ENCODE measurements at places on chromosomes 6 and 20. TPM values are rescaled to one million over a fixed set of nuclear protein-coding genes. Genes with fewer than 3 reads are reported as not detected.

The SLC32A1 gene
- total RNA-seq = not detected

DNA sequence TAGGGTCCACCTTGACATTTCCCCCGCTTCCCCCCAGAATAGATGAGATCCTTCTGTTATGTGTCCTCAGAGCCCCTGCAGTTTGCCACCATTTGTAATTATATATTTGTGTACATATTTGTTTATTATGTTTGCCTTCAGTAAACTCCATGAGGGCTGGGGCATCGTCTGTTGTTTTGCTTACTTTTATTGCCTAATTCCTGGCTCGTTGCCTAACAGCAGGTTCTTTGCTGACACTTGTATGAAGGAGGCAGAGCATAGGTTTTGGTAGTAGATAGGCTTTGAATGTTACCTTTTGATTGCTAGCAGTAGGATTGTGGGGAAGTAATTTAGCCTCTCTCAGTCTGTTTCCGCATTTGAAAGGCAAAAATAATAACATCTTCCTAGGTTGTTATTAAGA is 9.9 kb downstream of the MAP3K4 start:
- no peak for DNase-seq

DNA sequence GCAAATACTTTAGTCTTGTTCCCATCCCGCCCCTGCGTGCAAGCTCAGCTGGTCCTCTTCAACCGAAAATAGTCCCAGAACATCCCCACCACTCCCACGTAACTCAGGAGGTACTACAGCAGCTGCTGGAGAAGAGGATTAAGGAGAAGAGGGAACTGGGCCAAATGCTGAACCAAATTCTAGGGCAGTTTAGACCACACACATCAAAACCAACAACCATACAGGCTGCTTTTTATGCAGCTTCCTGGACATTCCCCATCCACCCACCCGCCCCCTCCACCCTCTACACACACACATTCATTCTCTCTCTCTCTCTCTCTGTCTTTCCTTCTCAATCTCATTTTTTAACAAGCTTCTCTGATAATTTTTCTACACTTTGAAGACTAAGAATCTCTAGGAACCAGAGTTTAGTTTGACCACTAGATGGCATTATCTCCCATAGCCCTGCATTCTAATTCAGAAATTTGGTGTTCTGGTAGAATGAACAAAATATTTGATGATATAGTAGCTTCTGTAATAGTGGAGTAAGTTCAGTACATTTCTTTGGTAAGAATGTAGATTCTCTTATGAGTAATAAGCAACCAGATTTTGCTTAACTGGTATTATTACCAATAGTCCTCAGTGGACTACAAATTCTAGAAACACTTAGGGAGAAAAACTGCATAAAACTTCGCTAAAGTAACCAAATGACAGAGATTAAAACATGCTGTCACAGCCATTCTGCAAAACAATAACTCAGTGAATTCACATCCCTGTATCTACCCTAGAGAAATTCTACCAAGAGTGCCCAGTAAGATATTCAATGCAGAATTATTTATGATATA is 52.1 kb upstream of the BEND6 start:
- DNase-seq = no peak

DNA sequence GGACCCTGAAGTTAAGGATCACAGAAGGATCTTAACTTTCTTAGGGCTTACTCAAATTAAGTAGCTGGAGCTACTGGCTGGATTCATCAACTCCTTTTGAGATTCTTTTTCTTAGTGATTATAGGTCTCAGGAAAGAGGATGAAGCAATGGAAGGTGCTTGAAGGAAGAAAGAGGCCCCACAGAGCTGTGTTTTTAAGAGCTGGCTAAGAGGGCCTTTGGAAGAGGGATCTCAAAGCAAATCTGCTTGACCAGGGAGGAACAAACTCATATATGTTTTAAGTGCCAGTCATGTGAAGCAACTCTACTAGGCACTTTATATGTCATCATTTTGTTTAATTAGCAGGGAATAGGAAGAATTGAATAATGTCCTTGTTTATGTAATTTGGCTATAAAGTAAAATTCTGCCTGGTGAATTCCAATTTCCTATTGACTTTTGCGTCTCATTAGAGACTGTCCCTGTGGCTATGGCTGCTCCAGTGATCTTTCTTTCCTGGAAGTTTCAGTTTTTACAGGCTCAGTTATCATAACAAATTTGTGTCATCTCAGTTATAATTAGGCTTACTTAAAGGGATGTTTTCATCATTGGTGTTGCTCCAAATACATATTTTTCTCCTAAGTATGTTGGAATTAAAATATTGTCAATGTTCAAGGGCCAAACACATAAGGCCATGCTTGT is 222.8 kb upstream of the CITED2 start:
- no peak for DNase-seq

DNA sequence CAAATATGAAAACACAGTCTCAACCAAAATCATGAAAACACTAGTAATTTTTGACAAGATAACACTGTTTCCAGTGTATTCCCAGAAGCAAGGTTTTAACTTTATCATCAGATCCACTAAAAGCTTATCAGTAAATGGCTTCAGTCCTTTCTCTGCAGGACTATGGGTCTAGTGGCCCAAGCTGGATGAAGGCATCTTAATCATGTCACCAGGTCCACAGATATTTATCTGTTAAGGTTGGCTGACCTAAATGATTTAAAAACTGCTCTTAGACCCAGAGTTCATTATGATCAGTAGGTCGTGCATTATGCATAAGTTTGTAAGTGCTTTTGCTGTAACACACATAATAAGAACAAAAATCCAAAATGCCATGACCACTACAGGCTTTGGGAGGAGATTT is 118.0 kb downstream of the MAP3K7 start:
- DNase-seq = no peak

- DNase-seq = peak; percentile 51
Observed at GRCh38 chr6:138454981-138455706, 44.1 kb downstream of the NHSL1 start.

GRCh38 chr6:161833099-161833860 is 559.4 kb upstream of the AGPAT4 start:
- DNase-seq = no peak

DNA sequence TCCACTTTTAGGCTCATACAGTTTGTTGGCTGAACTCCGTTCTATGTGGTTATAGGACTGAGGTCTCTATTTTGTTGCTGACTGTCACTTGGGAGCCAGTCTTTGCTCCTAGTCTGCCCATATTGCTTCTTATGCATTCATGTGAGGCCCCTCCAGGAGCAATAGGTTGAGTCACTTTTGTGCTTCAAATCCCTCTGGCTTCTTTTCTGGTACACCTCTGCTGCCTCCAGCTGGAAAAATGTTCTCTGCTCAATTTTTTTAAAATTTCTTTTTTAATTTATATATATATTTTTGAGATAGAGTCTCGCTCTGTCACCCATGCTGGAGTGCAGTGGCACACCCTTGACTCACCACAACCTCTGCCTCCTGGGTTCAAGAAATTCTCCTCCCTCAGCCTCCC is 42.7 kb upstream of the NOX3 start:
- DNase-seq = no peak

- DNase-seq = no peak
Observed at GRCh38 chr20:23626040-23626620, 11.6 kb downstream of the CST3 start.

DNA sequence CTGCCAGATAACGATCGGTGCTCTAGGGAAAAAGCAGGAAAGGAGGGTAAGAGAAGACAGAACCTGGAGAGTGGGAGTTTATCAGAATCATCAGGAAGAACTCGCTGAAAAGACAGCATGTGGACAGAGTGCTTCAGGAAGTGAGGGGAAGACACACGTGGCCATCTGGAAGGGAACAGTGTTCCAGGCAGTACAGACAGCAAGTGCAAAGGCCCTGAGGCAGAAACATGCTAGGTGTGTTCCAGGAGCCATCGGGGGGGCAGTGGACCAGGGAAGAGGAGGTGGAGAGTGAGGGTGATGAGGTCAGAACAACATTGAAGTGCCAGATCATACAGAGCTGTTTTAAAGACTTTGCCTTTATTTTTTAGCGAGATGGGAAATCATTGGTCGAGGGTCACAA is 354.3 kb upstream of the CNR1 start:
- DNase-seq = no peak

The TAAR2 gene
- not detected for total RNA-seq

GRCh38 chr6:19059102-19059501 is 672.0 kb downstream of the RNF144B start:
- no peak for DNase-seq

DNA sequence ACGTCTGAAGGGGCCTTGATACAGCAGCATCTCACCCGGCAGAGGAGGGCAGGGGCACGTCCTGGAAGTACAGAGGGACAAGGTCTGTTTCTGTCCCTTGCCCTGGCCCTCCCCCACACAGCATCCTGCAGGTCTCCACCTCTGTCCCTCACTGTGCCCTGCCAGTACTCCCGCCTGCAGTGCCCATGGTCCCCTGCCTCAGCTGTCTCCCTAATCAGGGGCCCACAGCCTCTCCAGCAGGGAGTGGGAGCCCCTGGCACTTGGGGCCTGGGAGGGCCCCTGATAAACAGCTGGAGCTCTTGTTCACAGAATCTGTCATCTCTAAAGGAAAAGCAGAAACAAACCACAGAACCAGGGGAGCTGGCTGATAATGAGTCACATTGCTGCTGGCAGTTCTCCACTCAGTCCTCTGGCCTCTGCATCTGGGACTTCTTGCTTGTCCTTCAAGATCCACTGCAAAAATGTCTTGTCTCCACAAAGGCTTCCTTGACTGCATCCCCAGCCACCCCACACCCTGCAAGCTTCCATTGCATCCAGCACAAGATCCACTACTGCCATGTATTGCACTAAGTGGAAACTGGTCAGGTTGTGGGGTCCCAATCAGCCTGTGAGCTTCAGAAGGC is 33.2 kb upstream of the TAF8 start:
- DNase-seq = peak; percentile 67

The DDRGK1 gene
- 58.8 TPM for total RNA-seq

DNA sequence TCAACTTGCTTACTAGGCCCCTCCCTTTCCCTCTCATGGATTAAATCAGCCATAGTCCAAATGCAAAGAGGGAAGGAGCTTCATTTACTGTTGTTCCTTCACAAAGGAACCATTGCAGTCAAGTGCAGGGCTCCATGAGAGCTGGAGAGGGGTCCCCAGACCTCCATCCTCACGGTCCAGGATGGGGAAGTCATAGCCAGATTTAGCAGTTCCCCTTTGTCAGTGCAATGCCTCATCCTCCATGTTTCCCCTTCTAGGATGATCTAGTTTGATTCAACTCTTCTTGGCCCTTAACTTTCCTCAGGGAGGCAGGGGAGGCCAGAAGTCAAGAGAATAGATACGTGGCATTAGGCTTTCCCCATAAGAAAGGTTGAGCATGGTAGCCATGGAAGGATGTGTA is 66.5 kb upstream of the FUCA2 start:
- DNase-seq = no peak

The ECT2L gene
- not detected for total RNA-seq

- DNase-seq = no peak
Observed at GRCh38 chr6:13398069-13398381, 69.7 kb upstream of the TBC1D7 start.

GRCh38 chr20:3728354-3728753 is 4.1 kb upstream of the HSPA12B start:
- no peak for DNase-seq

GRCh38 chr6:159125951-159126352 is 43.2 kb upstream of the FNDC1 start:
- no peak for DNase-seq

DNA sequence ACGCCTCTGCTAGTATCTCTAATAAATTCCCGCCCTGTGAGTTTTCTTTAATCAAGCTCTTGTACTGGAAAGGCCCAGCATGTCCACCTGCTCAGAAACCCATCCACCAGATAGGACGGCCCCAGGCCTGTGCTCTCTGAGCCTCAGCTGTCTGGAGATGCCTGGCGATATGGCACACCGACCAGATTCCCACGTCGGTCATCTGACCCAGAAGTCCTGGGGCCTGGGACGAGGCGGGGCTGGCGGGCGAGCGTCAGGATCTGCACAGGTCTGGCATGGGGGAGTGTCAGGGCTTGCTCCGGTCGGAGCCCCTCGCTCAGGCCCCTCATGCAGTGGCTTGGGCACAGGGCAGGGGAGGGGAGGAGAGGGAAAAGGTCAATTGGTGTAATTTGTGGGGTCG is 10.2 kb downstream of the RNASET2 start:
- DNase-seq = no peak

The NKAIN4 gene
- total RNA-seq = not detected

- DNase-seq = no peak
Observed at GRCh38 chr6:103729658-103730057, 1130.1 kb downstream of the HACE1 start.

The HS3ST5 gene
- not detected for total RNA-seq

The PAK1IP1 gene
- 58.5 TPM for total RNA-seq

The BNIP5 gene
- not detected for total RNA-seq

The HTR1E gene
- not detected for total RNA-seq

DNA sequence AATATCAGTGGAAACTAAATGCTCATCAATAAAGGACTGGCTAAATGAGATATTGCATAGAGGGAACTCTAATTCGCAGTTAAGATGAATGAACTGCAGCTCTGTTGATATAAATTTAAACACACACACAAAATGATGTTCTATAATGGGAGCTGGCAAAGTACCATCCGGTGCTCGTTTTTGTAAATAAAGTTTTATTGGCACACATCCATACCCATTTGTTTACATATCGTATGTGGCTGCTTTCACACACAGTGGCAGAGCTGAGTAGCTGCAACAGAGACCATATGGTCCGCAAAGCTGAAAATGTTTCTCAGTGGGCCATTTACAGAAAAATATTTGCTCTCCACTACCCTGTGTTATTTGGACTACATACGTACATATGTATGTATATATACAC is 120.7 kb downstream of the EDN3 start:
- DNase-seq = no peak

DNA sequence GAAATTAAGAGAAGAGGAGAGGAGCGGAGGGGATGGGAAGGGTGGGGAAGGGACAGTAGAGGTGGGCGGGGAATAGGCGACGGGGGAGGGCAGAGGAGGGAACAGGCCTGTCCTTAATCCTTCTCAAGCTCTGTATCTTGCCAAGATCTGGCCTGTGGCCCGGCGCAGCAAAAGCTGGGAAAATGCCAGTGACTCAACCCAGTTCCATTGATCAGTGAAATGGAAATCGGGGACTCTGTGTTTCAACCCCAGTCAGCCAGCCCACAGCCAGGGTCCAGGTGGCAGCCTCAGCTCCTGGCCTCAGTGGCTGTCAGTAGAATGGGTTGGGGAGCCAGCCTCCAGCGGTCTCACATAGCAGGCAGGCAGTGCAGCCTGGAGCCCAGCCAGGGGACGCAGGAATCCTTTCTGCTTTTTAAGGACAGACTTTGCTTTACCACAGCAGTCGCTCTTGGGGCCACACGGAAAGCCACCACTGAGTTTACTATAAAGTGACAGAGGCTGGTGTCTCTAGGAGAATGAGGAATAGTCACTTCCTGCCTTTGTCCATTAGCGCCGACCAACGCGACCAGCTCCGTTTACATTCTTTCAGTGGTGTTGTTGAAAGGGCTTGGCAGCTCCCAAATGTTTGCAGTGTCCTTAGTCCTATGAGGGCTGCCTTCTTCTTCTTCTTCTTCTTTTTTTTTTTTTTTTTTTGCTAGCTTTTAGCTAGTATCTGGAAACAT is 128.0 kb downstream of the RIN2 start:
- no peak for DNase-seq

DNA sequence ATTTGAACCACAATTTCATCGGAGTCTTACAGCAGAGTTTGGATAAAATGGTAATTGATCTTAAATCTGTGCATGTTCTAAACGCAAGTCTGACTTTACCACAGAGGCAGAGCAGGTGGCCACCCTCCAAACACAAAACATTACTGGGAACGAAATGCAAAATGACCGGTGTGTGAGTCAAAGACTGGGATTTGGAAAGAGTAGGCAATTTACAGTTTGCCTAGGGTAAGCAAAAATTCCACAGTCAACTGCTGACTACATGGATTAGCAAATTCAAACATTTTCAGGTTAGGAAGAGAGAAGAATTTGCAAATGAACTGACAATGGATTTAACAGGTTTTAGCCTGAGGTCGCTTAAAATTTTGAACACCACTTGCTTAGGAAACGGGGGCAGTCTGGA is 444.4 kb downstream of the HDGFL1 start:
- no peak for DNase-seq
